ENCODE measurements at places on chromosomes 2 and 18.

GRCh38 chr2:223203971-223204929, 152.3 kb downstream of the KCNE4 start:
- DNase-seq = no peak

GRCh38 chr2:146143971-146144370, 1624.1 kb upstream of the ZEB2 start:
- no peak for DNase-seq

- DNase-seq = no peak
Observed at GRCh38 chr18:31546476-31546875, 45.2 kb upstream of the TTR start.

GRCh38 chr2:118633371-118634018, 214.0 kb downstream of the EN1 start:
- no peak for DNase-seq

DNA sequence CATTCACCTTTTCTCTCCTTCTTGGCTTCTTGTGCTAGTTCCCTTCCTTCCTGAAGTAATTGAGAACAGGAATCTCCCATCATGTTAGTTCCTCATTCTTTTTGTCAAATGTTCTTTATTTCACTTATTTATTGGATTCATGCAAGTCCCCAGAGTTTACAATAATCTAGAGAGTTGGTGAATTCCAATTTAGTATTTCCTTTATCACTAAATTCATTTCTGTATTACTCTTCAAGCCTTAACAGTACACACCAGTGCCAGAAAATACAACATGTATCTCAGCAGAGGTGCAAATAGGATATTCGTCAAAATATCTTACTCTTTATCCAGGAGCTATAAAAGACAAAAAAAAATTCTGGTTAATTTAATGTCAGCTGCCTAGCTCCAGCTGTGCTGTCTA, 121.9 kb upstream of the SETBP1 start:
- DNase-seq = no peak

DNA sequence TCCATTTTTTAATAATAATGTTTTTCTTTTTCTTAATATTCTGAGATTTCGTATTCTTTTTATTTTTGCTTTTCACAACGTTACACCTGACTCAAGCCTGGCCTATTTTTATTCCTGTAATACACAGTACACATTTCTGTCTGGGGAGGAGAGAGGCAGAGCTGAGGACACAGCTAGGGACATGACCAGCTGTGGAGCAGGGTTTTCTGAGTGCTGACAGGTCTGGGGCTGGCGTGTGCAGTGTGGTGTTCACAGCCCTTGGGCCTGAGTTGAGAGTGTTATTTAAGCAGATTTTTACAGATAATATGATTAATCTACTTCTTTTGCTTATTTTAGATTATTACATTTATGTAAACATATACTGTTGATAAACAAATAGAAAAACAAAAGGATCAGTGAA, 55.9 kb downstream of the ZAP70 start:
- DNase-seq = no peak

DNA sequence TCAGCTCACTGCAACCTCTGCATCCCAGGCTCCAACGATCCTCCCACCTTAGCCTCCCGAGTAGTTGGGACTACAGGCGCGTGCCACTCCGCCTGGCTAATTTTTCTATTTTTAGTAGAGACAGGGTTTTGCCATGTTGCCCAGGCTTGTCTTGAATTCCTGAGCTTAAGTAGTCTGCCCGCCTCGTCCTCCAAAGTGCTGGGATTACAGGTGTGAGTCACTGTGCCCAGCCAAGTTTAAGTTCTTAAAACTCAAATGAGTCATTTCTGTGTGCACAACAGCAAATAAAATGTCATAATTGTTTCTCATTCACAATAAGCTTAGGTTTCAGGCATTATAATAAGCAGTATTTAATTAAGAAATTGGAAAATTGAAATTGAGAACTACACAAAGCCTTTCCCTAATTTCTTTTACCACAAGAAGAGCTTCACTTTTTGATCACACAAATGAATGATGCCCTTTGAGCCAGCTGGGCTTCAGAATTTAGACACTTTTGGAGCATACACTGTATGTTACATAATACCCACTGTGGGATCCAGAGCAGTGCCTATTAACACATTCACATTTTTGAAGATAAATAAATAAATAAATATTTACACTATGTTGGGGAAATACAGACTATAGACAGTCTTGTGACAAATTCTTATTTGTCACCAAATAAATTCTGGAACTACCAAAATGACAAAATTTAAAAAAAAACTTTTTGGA, 8.6 kb upstream of the ME2 start:
- DNase-seq = no peak

- DNase-seq = no peak
Observed at GRCh38 chr2:179021258-179021657, 28.7 kb downstream of the CCDC141 start.

DNA sequence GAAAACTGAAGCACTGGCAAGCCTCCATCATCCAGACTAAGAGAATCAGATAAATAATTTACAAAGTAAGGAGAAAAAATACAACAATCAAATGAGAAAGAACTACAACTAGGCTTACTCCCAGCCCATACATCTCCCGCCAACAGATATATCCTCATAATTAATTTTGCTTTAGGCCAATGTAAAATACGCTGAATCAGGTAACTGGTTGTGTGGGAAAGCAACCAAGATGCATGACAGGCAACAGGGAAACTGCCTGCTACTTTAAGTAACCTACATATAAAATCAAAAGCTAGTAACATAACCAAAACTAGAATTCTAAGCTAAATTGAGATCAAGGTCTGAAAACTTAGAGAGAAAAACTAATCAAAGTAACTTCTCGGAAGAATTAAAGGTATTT, 21.5 kb downstream of the PRPF40A start:
- DNase-seq = no peak

GRCh38 chr2:39542523-39542922, 105.4 kb upstream of the MAP4K3 start:
- DNase-seq = no peak

- DNase-seq = no peak
Observed at GRCh38 chr2:155418753-155419152, 720.3 kb downstream of the KCNJ3 start.

- DNase-seq = no peak
Observed at GRCh38 chr2:212385241-212385640, 153.4 kb downstream of the ERBB4 start.

GRCh38 chr2:237448171-237448570, 34.2 kb upstream of the COL6A3 start:
- DNase-seq = no peak

GRCh38 chr2:32562906-32563305, 64.9 kb upstream of the TTC27 start:
- DNase-seq = no peak

- no peak for DNase-seq
Observed at GRCh38 chr2:121869363-121869762, 113.9 kb downstream of the TSN start.

DNA sequence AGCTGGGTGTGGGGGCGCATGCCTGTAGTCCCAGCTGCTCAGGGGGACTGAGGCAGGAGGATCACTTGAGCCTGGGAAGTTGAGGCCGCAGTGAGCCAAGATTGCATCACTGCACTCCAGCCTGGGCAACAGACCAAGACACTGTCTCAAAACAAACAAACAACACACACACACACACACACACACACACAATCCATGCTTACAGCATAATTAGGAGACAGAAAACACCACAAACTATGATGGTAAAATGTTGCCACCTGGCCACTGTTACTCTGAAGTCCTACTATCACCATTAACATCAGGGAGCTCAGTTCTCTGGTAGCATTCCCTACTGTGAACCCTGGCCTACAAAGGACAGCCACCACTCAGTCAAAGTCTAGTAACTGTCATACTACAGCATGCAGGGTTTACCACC, 18.3 kb downstream of the DNPEP start:
- no peak for DNase-seq

DNA sequence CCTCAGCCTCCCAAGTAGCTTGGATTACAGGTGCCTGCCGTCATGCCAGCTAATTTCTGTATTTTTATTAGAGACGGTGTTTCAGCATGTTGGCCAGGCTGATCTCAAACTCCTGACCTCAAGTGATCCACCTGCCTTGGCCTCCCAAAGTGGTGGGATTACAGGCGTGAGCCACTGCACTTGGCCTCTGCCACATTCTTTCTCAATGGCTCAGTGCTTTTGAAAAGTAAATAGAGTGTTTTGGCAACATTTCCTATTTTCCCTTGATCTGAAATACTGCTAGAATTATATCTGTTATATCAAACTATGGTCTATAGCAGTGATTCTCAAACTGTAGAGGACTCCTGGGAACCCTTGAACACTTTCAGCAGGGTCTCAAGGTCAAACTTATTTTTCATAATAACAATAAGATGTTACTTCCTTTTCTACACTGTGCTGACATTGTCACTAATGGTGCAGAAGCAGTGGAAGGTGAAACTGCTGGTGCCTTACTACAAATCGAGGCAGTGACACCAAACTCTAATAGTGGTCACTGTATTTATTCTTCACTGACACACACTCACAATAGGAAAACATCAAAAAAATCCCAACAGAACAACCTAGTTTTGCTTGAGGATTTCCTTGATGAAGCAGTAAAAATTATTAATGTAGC, 10.6 kb downstream of the DAW1 start:
- DNase-seq = no peak

- no peak for DNase-seq
Observed at GRCh38 chr2:150100336-150100735, 387.1 kb downstream of the RND3 start.

- no peak for DNase-seq
Observed at GRCh38 chr2:28752631-28753376, 1.2 kb downstream of the PPP1CB start.

DNA sequence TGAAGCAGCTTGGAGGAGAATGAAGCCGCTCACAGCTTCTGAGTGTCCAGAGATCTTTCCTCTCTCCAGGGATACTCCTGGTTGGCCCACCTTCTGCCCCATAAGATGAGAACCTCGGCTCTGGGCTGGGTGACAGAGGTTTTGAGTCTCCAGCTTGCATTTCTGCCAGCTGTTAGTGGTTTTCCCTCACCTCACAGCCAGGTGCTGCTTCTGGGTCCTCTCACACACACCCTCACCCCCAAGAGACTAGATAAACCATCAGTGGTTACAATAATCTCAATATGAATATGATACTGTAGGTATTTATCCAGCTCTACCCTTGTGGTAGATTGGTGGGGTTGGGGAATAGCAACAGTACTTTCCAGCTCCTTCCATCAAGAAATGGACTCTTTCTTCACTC, 161.7 kb upstream of the SIX3 start:
- DNase-seq = no peak

DNA sequence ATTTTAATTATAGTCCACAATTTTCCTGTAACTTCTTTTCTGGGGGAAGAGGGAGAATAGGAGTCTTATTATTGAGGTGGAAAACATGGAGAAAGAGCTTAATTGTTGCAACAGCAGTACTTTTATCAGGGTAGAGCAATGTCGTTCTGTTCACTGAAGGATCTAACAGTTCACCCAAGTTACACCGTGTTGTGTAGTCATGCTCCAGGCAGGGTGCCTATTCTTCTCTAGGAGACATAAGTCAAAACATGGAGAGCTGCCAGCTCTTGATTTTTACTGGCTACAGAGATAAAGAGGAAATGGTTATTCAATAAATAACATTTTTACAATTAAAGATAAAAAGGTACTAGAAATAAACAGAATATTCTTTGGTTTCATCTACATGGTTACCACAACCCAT, 594.3 kb upstream of the NETO1 start:
- no peak for DNase-seq

DNA sequence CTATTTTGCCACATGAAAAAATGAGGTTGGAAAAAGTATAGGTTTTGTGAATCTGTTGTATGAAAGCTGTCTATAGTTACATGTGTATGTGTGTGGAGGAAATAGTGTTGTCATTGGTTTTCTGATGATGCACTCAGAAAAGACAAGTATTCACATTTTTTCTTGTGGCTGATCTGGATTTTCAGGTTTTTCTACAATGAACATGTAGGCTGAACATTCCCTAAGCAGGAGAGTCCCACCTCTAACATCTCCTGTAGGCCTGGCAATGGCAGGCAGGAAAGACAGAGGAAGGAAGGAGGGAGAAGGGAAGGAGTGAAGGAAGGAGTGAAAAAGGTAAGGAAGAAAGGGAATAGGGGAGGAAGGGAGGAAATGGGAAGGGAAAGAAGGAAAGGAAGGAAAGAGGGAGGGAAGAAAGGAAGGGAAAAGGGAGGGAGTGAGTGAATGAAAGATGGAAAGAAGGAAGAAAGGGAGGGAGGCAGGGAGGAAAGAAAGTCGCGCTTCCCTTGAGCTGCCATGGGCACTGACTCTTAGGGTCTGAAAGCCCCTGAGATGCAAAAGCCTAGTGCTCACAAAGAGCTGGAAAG, 495 bp upstream of the IL36RN start:
- DNase-seq = no peak

GRCh38 chr2:155708071-155708470, 624.5 kb downstream of the NR4A2 start:
- no peak for DNase-seq

- no peak for DNase-seq
Observed at GRCh38 chr2:72138921-72139381, 8.7 kb downstream of the CYP26B1 start.

- no peak for DNase-seq
Observed at GRCh38 chr2:241612156-241613016, 24.6 kb downstream of the THAP4 start.

DNA sequence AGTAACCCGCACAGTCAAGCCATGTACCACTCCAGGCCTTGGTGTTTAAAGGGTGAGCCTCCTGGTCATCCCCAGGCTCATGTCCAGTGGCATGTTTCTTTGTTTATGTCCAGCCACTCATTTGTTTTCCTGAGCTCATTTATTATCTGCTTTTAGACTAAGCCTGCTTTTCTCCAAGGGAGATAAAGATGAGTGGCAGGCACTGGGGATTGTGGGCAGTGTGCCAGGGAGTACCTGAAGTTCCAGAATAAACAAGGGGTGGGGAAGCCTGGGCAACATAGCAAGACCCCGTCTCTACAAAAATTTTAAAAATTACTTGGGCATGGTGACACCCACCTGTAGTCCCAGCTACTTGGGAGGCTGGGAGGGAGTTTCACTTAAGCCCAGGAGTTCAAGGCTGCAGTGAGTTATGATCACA, 1.9 kb downstream of the ANXA4 start:
- DNase-seq = no peak

DNA sequence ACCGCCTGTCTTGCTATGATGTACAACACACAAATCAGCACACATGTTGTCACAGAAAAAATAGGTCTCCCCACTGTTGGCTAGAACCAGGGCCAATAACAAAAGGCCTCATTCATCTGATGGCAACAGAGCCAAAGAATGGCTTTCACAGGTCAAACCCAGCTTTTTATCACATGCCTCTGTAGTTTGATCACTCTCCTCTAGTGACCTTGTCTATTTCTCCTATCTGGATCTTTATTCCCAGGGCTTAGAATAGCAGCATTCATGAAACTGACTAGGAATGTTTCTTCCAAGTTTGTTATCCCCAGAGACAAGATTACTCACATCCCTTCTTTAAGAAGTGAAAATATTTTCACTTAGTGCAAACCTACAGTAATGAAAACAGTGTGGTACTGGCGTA, 285.8 kb upstream of the GYPC start:
- DNase-seq = no peak

DNA sequence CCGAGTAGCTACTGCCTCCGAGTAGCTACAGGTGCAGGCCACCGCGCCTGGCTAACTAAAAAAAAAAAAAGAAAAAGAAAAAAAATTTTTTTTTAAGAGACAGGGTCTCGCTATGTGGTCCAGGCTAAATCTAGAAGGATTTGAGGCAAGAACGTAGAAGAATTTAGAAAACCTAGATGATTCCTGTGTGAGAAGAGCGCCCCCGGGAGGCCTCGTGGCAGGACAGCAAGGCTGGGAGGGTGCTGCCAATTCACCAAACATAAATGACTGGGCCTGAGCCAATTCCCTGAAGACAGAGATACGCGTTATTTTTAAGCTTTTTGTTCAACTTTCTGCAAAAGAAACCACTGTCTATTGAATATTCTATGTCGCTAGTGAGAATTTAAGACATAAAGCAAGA, 90.1 kb upstream of the TGFA start:
- no peak for DNase-seq

GRCh38 chr18:59681521-59682004, 15.7 kb downstream of the CCBE1 start:
- DNase-seq = no peak

Measured in T-helper 1 cell (primary cell).